ENCODE measurements at places on chromosomes 3 and 15.

- no peak for DNase-seq
Measured at GRCh38 chr15:81548365-81549130, 174.5 kb upstream of the TMC3 start.

GRCh38 chr15:39594446-39595337 lies 13.8 kb downstream of the THBS1 start:
- DNase-seq: no peak

DNA sequence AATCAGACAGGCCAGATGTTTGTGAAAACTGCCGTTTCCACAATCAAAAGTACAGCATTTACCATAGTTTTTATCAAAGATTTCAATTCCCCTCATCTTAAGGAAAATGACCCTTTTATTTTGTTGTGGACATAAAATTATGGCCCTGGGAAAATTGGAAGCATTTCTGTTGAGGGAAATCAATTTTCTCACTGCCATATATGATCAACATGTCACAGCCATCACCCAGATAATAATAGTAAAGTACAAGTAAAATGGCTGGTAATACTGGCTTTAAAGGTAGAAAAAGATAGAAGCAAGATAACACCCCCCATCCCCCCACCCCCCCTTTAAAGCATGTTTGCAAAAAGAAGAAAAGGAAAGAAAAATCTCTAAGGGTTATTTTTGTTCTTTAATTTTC lies 311.7 kb downstream of the WDR72 start:
- DNase-seq: no peak

- no peak for DNase-seq
Measured at GRCh38 chr15:52161406-52161966, 29.7 kb downstream of the GNB5 start.

GRCh38 chr15:25508369-25509002 lies 69.7 kb upstream of the UBE3A start:
- DNase-seq: peak; percentile 28

All from D721Med (cell line).